ENCODE measurements at places on chromosomes 3 and 15. TPM values are rescaled to one million over a fixed set of nuclear protein-coding genes. Genes with fewer than 3 reads are reported as not detected.

Gene WDR48
- total RNA-seq, result 22.5 TPM

Gene ATP13A5
- not detected for total RNA-seq

Gene SLC9A9
- total RNA-seq, result 6.6 TPM

Gene GP5
- total RNA-seq, result 1.4 TPM

Gene FAM81A
- total RNA-seq, result 4.7 TPM

Gene ST8SIA2
- total RNA-seq, result not detected

Gene TAGLN3
- total RNA-seq, result not detected

Gene TGM5
- total RNA-seq, result 0.37 TPM

Gene SCAPER
- 29.0 TPM for total RNA-seq

Gene LYZL4
- not detected for total RNA-seq

Gene MYLK
- total RNA-seq, result not detected

Gene PRRT3
- 6.9 TPM for total RNA-seq

Gene NEK10
- 0.81 TPM for total RNA-seq

Gene CMTM8
- total RNA-seq, result 2.1 TPM

Gene ABHD14A
- total RNA-seq, result 10.5 TPM
